ENCODE measurements at places on chromosomes 6 and 20.
A peak's percentile ranks its signal among the peaks of the same experiment; 100 is the strongest.

GRCh38 chr6:45127185-45127584 is 200.9 kb upstream of the RUNX2 start:
- DNase-seq: no peak

DNA sequence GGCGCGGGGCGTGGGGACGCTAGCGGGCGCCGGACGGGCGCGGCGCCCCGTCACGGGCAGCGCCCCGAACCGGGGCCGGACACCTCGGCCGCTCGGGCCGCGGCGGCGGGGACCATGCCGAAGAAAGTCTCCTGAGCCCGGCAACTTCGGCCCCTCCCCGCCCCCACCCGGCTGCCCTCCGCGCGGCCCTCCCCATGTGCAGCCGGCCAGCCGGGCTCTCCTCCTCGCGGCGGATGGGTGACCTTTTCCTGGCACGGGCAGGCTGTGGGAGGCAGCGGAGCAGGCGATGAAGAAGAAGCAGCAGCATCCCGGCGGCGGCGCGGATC is 278 bp downstream of the UST start:
- DNase-seq: peak; percentile 52

DNA sequence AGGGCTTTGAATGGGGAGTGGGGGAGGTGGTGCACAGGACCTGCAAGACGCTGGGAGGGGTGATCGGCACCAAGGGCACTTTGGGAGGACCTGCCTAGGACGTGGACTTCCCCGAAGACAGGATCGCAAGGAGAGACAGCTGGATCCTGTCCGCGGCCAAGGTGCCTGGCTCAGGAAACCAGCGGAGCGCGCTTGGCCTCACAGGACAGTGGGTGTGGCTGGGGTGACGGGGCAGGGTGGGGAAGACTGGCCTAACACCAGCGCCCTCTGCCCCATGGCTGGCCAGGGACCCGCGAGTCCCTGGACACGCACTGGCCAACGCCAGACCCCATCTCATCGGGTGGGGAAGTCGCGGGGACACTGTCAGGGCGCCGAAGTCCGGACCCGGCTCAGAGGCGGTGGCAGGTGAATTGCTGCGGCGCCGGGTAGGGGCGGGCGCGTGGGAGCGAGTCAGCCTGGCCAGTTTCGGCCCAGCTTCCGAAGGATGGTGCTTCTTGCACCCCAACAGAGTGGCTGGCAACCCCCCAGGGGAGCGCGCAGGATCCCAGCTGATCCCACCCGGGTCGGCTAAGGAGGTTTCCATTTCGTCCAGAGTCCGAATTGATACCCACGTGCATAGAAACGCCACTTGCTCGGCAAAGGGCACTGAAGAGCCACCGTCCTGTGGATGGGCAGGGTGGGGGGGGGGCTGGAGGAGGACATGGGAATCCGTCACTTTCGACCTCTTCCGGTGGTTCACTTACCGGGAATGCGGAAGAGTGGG is 785 bp upstream of the THBD start:
- peak; percentile 54 for DNase-seq

- no peak for DNase-seq
Measured at GRCh38 chr6:46284475-46284874, 113.7 kb upstream of the ENPP5 start.

- no peak for DNase-seq
Measured at GRCh38 chr6:142879076-142879475, 65.9 kb downstream of the HIVEP2 start.

- no peak for DNase-seq
Measured at GRCh38 chr6:168371185-168371584, 51.6 kb upstream of the DACT2 start.

DNA sequence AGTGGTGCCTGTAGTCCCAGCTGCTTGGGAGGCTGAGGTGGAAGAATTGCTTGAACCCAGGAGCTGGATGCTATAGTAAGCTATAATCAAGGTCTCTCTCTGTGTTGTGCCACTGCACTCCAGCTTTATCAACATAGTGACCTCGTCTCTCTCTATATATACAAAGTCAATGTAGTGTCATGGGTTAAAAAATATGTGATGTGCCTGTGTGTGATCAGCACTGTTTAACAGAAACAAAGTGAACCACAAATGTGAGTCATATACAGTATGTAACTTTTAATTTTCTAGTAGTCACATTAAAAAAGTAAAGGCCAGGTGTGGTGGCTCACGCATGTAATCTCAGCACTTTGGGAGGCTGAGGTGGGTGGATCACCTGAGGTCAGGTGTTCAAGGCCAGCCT is 85.3 kb upstream of the RNF24 start:
- no peak for DNase-seq

- no peak for DNase-seq
Measured at GRCh38 chr20:4491643-4492042, 230.1 kb upstream of the PRND start.

GRCh38 chr6:51299621-51300380 is 481.1 kb downstream of the TFAP2B start:
- DNase-seq: no peak

- no peak for DNase-seq
Measured at GRCh38 chr6:129475477-129476247, 234.3 kb downstream of the ARHGAP18 start.

DNA sequence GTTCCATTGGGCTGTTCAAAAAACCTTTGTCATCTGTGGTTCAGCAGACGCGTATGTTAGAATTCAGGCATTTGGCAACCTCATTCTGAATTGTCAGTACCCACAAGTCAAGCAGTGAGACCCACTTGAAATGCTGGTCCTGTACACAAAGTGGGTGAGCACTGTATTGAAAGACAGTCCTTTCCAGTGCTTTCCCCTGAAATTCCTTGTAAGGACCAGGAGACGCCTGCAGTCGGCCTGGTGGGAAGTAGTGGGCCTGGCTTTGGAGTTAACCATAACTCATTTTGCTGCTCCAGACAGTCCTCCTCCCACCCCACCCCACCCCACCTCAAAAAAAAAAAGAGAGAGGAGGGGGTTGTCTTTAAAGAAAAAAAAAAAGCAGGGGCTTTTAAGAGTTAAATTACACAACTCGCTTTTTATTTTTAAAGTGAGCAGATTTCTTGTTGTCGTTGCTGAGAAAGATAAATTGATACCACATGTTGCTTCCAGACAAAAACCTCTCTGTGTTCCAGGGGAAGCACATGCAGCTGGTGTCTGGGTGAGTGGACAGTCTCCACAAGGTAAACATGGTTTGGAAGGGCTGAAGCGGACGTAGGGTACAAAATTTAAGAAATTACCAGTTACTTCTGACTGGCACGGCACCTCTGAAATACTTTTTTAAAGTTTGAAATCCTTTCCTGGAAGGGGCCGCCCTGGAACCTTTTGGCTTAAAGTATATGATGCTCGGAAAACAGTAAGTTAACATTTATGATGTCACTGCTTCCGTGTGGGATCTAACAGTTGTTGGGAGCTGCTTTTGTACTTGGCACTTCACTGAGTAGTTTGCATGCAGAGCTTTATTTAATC is 95.3 kb downstream of the FOXO3 start:
- DNase-seq: peak; percentile 69

DNA sequence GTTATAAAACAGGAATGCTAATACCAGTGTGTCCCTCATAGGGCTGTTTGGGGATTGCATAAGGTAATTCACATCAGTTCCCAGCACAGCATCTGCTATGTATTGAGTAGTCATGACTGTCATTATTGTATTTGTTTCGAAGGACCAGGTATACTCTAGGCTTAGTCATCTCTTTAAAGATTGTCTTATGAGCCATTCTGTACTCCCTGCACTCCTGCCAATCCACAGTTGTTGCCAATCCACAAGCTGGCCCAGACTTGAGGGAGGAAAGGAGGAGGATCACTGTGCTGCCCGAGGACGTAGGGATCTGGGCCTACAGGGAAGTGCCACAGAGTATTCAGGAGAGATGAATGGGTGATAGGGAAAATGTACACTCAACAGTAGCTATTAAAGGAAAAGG is 113.0 kb upstream of the TIAM2 start:
- DNase-seq: no peak

DNA sequence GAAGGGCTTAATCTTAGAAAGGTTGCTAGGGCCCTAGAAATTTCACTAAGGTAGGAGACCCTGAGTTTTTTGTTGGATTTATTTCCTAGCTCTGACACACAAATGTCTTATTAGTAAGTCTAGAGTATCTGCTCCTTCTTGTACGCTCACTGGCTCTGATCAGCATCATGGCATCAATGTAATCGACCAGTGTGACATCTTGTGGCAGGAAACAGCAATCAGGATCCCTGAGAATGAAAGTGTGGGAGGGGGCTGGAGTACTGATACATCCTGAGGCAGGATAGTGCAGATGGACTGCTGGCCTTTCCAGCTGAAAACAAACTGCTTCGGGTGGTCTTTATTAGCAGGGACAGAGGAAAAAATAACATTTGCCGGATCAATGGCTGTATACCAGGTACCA is 10.0 kb upstream of the CST7 start:
- no peak for DNase-seq

Data from SJSA1 (cell line).